ENCODE measurements at places on chromosomes 1 and 21.

DNA sequence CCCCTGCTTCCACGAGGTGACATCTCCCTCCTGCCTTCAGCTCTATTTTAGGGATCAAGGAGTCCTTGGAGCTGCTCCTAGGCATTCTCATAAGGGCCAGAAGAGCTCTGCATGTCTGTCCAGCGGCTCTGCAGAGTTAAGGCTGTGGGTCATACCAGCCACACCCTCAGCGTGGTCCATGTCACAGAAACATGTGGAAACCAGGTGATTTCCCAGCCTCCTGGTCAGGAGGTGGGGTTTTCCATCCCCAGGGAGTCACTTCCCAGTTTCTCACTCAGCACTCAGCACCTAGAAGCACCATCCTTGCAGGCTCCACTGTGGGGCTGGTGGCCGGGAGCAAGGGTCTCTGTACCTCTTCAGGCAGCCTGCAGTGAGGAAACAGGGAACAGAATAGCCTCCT, 1.4 kb upstream of the TNFRSF1B start:
- no peak for DNase-seq

DNA sequence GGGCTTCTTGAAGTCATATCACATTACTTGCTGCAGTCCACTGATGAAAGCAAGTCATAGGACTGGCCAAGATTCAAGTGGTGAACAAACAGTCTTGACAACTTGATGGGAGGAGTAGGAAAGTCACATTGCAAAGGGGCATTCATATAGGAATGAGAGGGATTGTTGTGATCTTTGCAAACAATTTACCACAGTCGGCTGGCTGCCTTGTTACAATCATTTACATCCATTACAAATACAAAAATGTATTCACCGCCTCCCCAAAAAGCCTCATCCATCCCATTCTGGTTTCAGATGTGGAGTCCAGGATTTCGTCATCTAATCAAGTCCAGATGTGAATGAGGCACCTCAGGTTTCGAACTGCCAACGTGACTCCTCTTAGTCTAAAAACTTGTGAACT, 26.8 kb downstream of the GORAB start:
- DNase-seq, result no peak

DNA sequence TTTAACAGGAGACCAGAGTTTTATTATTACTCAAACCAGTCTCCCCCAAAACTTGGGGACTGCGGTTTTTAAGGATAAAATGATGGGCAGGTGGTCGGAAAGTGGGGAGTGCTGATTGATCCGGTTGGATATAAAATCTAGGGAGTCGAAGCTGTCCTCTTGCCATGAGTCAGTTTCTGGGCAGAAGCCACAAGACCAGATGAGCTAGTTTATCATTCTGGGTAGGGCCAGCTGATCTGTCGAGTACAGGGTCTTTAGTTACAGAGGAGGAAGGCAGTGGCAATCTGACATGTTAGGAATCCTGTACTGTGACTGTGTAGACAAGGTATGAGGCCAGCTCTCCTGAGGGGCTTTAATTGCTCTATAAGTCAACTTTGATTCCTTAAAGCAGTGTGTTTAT, 22.9 kb upstream of the FOXE3 start:
- no peak for DNase-seq

- no peak for DNase-seq
Measured at GRCh38 chr1:246111570-246111969, 395.5 kb downstream of the SMYD3 start.

GRCh38 chr21:36769051-36769839, 70.3 kb downstream of the SIM2 start:
- DNase-seq, result no peak

- DNase-seq, result no peak
Measured at GRCh38 chr1:84574936-84575335, 696 bp upstream of the CTBS start.

DNA sequence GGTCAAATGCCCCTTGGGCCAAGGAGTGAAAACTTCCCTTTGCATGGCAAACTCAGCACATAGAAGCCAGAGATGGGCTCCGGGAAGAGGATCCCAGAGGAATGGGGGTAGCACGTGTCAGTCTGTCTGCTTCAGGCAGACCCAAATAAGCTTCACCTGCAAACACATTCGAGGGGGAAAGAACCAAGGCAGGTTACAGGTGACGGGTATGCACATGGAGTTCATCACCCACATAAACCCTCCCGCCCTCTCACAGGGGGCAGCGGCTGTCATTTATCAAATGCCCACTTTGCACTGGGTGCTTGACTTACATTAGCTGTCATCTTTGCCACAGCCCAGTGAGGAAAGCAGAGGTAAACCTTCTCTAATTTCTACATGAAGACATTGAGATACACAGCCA, 73.0 kb upstream of the TLR5 start:
- DNase-seq, result no peak

DNA sequence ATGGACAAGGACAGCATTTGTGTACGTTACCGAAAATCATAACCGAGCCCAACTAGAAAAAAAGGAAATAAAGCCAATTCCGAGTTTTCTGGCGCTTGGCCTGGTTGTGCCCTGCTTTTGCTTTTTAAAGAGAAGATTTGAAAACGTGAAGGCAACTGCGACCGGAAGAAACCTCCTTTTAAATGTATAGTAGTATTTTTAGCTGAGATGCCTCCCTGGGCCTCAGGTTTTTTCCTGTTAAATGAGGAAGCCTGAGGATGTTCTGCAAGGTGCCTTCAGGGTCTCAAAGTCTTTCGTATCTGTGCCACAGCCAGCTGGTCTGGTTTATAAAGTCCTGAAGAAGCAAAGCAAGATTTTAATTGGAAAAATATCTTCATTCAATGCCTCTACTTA, 371 bp upstream of the ODF2L start:
- DNase-seq, result peak; percentile 56

- DNase-seq, result no peak
Measured at GRCh38 chr1:221992427-221992826, 250.5 kb upstream of the DUSP10 start.

- DNase-seq, result no peak
Measured at GRCh38 chr1:227038401-227038800, 98.3 kb downstream of the COQ8A start.

GRCh38 chr21:33380483-33380998, 22.7 kb upstream of the IFNGR2 start:
- peak; percentile 98 for DNase-seq

DNA sequence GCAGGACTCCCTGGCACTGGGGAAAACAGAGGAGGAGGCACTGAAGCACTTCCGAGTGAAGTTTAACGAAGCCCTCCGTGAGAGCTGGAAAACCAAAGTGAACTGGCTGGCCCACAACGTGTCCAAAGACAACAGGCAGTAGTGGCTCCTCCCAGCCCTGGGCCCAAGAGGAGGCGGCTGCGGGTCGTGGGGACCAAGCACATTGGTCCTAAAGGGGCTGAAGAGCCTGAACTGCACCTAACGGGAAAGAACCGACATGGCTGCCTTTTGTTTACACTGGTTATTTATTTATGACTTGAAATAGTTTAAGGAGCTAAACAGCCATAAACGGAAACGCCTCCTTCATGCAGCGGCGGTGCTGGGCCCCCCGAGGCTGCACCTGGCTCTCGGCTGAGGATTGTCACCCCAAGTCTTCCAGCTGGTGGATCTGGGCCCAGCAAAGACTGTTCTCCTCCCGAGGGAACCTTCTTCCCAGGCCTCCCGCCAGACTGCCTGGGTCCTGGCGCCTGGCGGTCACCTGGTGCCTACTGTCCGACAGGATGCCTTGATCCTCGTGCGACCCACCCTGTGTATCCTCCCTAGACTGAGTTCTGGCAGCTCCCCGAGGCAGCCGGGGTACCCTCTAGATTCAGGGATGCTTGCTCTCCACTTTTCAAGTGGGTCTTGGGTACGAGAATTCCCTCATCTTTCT, 75.5 kb downstream of the PIK3CD start:
- no peak for DNase-seq

DNA sequence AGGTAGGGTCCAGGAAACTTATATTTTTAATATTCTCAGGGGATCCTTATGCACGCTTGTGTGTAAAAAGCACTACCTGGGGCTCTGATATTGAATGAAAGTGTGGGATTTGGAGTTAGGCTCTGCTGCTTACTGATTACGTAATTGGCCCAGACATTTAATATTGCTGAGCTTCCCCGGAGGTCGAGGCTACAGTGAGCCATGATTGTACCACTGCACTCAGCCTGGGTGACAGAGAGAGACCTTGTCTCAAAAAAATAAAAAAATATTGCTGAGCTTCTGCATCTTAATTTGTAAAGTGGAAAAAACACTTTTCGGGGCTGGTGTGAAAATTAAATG, 62.2 kb upstream of the KIF26B start:
- DNase-seq, result no peak

GRCh38 chr1:229283183-229283611, 12.3 kb downstream of the RAB4A start:
- no peak for DNase-seq

DNA sequence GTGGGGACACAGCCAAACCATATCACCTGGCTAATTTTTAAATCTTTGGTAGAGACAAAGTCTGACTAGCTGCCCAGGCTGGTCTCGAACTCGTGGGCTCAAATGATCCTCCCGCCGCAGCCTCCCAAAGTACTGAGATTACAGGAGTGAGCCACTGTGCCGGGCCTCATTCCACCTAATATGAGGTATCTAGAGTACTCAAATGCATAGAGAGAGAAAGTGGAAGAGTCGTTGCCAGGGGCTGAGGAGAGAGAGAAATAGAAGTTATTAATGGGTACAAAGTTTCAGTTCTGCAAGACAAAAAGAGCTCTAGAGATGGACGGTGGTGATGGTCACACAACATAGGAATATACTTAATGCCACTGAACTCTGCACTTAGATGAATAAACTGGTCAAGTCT, 119.6 kb downstream of the TOMM20 start:
- no peak for DNase-seq

DNA sequence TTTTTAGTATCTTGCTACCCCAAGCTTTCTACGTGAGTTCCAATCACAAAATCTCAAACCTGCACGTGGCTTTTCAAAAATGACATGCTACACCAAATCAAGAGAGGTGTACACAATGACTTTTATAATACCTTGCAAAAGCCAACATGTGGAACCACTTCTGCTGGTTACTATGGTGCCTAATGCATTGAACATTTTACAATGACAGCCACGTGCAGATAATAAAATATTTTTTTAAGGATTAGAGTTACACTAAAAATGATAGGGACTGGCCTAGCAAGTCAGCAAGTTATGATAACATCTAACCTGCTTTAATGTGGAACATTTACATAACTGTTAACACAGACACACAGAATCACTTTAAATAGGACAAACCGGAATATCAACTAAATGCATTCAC, 30.2 kb downstream of the EYA3 start:
- no peak for DNase-seq

DNA sequence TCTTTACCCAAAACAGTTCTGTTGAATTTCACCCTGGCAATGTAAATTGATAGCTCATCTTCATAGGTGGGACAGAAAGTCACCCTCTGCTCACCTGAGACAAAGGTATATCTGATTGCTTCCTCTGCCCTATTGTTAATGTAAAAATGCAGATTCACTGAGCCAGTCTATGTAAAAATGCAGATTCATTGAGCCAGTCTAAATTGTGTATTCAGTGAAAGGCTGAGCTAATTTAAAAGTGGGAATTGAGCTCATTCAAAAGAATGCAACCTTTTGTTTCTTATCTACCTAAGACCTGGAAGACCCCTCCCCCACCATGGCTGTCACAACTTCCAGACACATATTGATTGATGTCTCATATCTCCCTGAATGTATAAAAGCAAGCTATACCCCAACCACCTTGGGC, 4.8 kb upstream of the MYSM1 start:
- DNase-seq, result no peak

DNA sequence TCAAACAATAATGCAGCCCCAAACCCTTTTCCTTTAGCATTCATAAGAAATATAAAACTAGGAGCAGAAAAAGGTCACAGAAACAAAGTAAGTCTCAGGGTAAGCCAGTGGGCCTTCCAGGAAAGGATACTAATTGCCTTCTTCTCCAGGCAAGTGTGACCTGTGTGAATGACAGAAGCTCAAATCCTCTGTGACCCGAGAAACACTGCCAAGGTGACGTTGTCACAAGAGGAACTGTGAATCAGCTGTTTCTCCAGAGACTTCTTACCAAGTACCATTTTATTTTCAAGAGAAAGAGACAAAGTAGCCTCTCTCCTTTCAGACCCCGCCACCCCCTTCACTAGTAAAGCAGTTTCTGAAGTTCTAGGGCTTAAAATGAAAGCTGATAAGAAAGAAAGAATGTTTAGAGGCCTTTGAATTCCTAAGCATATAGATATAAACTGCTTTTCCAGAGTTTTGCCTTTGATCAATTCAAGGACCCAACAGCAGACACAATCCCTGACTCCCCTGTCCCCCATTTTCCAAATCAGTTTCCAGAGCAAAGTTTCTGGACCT, 155.6 kb downstream of the NUF2 start:
- DNase-seq, result no peak

DNA sequence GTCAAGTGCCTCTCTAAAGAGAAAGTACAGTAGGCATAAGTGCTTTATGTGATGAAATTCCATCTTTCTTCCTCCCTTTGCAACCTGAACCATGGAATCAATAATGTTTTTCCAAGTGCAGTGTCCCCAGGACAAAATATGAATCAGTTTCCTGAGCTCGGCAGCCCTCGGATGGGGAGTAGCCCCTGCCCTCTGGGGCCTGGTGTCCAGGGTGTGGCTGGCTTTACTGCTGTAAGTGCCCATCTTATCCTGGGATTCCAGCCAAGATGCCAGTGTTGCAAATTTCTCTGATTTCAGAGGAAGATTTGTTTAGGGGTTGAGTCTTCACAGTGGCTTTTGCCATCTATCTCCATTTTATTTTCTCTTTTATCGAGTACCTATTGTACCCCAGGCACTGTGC, 40.5 kb upstream of the SRP9 start:
- DNase-seq, result no peak

- no peak for DNase-seq
Measured at GRCh38 chr21:44844256-44844655, 26.4 kb upstream of the SUMO3 start.

GRCh38 chr1:110556471-110556807, 37.5 kb upstream of the KCNA10 start:
- DNase-seq, result no peak

DNA sequence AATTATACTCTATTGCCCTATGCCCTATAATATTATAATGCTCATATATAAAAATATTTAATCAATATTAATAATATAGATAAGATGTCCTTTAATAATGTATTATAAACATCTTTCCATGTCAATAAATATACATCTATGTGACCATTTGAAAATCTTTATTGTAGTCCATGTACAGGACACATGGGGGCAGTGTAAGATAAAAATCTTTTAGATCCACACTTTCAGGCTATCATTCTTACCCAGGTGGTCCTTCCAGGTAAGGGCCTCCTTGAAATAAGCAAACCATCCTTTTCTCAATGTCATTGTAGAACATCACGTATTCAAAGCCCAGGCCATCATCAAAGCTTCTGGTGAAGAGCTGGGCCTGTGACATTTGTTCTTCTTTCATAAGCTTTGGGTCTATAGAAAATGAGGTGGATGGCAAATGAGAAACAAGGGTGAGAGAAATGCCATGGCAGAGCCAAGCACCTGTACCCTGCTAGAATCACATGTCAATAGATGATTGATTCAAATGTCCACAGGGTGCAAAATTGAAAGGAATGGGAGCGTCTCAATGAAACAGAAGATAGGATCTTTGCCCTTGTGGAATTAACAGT, 20.2 kb downstream of the THEM4 start:
- DNase-seq, result peak; percentile 27

- DNase-seq, result no peak
Measured at GRCh38 chr1:19785660-19786059, 14.1 kb downstream of the TMCO4 start.

- DNase-seq, result no peak
Measured at GRCh38 chr1:225755671-225756319, 21.8 kb upstream of the SRP9 start.
